C1 segment of cervical spinal cord (tissue), 14 donors: ENCODE measurements at places on chromosomes 11 and 22.

GRCh38 chr22:46586531-46587011, 33.6 kb upstream of the GRAMD4 start:
- no peak for DNase-seq

- DNase-seq, result no peak
Measured at GRCh38 chr11:4194889-4195288, 100.3 kb downstream of the RRM1 start.

- no peak for DNase-seq
Measured at GRCh38 chr11:129968591-129969419, 33.8 kb downstream of the PRDM10 start.

DNA sequence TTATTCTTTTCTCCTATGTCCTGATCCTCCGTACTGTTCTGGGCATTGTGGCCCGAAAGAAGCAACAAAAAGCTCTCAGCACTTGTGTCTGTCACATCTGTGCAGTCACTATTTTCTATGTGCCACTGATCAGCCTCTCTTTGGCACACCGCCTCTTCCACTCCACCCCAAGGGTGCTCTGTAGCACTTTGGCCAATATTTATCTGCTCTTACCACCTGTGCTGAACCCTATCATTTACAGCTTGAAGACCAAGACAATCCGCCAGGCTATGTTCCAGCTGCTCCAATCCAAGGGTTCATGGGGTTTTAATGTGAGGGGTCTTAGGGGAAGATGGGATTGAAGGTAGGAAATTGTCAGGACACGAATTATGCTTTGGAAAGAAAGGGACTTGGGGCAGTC, 843 bp downstream of the OR51T1 start:
- DNase-seq, result no peak

DNA sequence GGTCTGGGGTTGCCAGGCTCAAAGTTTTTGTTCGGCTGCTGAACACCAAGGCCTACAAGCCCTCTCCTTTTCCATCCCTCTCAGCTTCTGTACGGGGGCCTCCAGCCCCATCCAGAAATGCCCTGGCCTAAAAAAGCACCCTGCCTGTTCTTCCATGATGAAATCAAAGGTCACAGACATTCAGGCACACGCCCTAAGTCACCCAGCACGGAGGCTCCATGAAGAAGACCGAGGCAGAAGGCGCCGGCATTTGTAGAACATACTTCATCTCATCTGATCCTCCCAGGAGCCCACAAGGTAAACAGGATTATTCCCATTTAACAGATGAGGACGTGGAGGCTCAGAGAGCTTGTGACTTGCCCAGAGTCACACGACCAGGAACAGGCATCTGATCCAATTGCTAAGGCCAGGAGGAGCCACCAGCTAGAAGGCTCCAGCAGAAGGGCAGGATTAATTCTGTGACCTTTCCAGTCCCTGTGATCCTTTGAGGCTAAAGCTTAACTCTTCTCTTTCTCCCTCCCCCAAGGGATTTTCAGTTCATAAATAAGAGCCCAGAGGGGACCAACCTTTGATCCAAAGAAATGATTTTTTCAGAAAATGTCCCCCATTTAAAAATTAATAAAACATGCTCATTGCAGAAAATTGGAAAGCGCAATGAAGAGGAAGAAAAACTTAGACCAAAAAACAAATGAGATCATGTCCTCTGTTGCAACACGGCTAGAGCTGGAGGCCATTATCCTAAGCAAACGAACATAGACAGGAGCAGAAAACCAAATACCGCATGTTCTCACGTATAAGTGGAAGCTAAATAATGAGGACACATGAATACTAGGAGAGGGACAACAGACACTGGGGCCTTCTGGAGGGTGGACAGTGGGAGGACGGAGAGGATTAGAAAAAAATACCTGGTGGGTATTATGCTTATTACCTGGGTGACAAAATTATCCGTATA, 38.7 kb downstream of the CYTH4 start:
- DNase-seq, result no peak

DNA sequence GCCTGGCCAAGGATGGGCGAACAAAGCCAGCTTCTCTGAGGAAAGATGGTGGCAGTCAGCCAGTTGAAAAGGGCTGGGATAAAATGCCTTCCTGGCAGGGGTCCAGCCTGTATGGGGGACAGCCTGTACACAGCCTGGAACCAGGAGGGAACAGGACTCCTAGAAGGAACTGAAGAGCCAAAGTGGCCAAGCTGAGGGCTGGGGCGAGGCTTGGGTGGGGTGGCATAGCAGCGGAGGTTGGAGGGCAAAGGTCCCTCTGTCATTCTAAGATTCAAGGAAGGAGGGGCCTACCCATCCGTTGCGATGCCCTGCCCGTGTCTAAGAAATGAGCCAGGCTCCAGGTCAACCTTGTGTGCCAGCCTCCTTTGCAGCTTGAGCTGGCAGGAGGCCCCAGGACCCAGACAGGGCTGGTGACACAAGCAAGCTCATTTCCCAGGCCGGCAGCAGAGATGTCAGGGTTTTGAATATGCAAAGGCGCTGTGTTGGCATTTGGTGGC, 22.6 kb downstream of the FADD start:
- DNase-seq, result no peak

- DNase-seq, result no peak
Measured at GRCh38 chr11:10201343-10201742, 92.7 kb downstream of the SBF2 start.
